Frontal cortex (tissue), 4 donors: ENCODE measurements at places on chromosomes 2 and 18.

DNA sequence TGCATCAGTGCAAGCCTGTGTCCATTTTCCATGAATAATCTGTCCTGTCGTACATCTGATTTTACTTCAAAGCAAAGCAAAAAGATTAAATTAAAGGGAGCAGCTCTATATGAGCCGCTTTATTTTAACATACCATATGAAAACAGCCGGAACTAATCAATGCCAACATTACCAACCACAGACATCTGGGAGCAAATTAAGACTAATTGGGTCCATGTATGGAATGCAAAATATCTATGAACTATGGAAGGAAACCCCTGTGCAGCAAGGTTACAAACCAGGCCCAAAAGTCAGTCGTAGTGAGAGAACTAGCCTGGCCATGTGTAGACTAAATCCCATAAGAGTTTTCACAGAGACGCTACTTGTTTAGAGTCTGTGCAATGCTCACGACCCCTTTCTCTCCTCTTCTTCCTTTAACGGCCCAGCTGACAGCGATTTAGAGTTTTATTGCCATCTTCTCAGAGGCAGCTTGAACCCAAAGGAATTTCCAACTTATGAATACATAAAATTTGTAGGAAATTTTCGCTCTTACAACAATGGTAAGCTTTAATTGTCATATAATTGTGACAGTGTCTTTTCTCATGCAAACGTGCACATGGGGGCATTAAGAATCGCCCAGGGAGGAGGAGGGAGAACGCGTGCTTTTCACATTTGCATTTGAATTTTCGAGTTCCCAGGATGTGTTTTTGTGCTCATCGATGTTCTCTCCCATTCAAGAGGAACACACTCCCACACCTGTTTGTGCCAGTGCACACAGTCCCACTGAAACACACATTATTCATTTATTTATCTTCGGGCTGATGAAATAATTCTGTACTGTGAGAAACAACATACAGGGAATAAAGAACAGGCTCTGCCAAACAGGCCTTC, 52.9 kb upstream of the RPL31 start:
- DNase-seq: no peak

GRCh38 chr18:39305766-39306165, 1740.2 kb upstream of the CELF4 start:
- DNase-seq: no peak

DNA sequence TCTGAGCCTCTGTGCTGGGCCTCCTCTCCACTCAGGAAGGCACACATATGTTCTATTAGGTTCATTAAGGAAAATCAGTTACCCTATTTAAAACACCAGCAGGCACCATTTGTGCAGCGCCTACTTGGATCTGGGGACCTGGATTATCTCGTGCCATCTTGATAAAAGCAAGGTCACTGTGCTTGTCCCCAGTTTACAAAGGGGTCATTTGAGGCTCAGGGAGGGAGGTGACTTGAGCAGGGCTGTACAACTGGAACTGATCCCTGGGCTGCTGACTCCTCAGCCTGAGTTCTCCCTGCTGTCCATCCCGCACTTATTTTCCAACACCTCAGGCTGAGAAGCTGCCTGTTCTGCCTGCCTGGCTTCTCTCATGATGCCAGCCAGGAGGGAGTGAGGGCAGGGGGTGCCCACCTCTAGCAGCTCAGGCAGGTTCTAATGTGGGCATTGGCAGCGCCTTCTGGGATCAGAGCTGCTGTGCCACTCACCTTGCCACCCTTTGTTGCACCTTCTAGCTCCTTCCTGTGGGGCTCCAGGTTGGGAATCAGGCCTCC, 120.3 kb downstream of the GLI2 start:
- DNase-seq: no peak

DNA sequence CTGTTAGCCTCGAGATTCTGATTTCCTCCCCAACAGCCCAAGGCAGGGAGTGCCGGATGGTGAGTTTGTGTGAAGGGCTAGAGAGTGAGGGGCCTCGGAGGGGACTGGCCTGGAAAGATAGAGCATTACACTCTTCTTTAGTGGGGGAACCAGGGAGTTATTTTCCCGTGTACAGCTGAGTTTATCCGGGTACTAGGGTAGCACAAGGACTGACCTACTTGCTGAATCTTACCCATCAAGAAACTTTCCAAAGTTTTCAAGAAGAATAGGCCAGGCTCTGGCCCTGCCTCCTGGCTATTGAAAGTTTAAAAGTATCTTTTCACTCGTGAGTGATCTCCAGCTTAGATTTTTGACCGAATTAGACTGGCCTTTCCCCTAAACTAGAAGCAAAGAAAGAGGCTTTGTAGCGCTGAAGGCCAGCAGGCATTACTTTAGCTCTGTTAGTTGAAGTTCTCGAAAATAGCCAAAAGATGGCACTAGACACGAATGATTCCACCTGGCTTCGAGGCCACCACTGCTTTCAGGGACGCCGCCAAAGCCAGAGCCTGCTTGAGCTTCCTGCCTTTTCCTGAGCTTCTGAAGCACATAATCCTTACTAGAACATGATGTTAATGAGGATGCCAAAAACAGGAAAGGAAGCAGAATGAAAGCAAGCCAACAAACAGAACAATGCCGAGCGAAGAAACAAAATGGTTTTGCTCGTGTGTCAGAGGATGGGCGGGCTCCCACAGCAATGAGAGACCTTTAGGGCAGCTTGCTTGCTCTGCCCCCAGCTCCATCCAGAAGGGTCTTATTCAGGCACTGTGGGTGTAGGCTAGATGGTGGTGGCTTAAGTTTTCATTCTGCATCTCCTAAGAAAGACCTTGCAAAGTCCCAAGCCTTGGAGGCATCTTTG, 55.8 kb downstream of the TSN start:
- DNase-seq: peak; percentile 69

GRCh38 chr18:79935925-79936324, 15.5 kb downstream of the SLC66A2 start:
- no peak for DNase-seq

DNA sequence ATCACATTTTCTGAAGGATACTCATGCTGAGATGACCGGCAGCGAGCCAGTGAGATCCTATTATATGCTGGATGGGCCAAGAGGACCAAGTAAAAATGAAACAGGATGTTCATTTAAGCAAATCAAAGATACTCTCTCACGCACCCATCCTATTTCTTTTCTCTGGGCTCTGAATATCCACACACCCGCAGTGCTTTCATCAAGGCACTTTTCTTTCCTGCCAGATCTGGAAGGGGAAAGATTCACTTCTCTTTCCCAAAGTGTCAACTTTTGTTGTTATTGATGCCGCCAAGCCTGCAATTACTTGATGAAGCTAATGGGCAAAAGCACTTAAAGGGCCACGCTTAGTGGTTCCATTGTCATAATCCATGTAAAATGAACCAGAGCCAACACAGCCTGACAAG, 191.9 kb upstream of the CHAC2 start:
- no peak for DNase-seq

DNA sequence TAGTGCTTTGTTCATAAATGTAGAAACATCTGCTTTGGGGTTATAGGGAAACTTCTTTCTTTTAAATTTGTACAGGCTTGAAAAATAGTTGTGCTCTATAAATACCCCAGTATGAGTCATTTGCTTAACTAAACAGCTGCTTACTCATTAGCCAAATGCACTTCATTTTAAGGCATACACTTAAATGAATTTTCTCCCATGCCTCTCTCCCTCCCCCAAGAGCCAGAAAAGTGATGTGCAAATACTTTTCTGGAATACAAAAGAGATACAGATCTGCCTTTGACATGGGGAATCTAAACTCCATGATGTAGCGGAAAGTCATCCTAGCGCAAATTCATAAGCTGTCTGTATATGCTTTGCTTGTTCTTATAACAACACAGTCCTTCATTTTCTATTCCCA, 469.4 kb downstream of the DLGAP1 start:
- DNase-seq: no peak

- no peak for DNase-seq
Observed at GRCh38 chr18:37306432-37306831, 259.2 kb downstream of the CELF4 start.

GRCh38 chr2:68290901-68291300, 28.8 kb downstream of the CNRIP1 start:
- no peak for DNase-seq

DNA sequence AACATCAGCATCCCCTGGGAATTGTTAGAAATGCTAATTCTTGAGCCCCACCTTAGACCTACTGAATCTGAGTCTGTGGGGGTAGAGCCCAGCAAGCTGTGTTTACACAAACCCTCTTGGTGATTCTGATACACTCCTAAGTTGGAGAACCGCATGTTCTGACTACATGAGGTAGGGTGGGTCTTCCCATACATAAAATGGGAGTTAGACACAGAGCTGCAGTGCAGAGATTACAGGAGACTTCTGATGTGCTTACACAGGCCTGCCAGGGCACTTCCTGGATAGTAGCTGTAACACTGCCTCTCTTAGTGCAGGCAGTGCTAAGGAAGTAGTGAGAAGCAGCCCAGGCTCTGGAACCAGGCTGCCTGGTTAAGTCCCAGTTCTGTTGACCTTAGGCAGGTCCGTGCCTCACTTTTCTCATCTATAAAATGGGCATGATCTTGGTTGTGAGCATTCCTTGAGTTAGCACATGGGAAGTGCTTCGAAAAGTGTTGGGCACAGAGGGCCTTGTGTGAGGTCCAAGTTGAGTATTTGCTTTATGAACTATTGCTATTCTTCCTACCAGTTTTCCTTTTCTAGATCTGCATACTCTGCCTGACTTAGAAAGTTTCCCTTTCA, 67.3 kb downstream of the GLI2 start:
- DNase-seq: no peak

- DNase-seq: peak; percentile 54
Observed at GRCh38 chr18:7177116-7177744, 53.7 kb upstream of the LRRC30 start.

- no peak for DNase-seq
Observed at GRCh38 chr2:169072163-169072925, 3.0 kb downstream of the DHRS9 start.

DNA sequence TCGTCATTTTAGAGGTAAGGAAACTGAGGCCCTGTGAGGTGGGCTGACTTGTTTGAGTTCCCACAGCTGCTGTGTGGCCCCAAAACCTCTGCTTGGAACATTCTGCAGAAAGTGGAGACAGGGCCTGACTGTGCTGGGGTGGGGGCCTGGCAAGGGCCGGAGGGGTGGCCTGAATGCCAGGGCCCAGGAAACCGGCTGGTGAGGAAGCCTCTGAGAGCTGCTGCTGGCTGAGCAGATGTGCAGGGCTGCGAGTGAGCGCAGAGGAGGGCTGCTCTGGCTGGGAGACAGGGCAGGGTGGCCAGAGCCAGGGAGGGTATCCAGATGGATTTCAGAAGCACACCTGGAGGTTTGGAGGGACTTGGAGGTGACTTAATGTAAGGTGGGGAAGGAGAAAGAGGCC, 29.9 kb upstream of the INHBB start:
- DNase-seq: no peak

- DNase-seq: no peak
Observed at GRCh38 chr2:232892221-232892620, 22.2 kb downstream of the SNORC start.

DNA sequence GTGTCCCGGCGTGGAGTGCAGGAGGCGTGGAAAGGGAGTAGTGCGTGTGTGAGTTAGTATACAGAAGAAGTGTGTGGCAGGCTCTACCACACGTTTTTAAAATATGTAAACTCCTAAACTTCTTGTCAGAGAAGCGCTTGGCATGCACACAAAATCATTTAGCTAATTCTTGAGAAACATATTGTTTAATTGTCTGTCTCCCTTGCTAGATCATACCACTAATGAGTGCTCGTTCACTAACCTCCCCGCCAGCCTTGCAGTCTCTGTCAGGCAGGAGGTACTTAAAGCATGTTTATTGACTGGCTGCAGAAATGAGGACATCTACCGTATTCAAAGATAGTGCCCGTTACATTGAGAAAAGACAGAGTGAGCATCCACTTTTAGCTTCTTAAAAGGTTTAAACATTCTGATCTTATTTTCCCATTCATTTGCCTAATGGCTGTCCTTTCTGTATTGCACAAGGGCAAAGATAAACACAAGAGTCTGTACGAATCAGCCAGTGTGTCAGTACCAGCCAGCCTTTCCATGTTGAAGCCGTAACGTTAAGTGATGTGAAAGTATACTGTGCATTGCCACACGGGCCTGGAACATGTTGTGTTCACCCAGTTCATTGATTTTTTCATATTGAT, 41.4 kb downstream of the TRAPPC12 start:
- DNase-seq: no peak

DNA sequence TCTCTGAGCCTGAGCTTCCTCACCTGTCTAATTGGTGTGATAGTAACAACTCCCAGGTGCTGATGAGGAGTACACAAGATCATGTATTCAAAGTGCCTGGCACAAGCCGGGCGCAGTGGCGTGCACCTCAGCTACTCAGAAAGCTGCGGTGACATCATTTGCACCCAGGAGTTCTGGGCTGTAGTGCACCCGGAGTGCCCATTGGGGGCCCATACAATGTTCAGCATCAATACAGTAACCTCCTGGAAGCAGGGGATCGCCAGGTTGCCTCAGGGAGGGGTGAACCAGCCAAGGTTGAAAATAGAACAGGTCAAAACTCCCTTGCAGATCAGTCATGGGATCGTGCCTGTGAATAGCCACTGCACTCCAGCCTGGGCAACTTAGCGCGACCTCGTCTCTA, 11.2 kb upstream of the C1QL2 start:
- DNase-seq: no peak

DNA sequence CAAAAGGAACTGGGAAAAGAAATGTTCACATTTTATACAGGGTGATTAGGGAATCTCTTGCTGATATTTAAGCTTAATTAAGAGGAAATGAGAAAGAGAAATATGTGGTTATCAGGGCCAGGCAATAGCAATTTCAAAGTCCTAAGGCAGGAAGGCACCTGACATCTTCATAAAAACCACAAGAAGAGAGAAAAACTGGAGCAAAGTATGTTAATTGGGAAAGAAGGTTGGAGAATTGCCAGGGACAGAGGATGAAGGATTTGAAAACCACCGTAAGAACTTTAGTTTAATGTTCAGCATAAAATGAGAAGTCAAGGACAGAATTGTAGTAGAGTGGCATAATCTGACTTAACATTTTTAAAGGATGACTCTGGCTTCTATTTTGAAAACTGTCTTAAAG, 691.8 kb upstream of the NRXN1 start:
- DNase-seq: no peak

DNA sequence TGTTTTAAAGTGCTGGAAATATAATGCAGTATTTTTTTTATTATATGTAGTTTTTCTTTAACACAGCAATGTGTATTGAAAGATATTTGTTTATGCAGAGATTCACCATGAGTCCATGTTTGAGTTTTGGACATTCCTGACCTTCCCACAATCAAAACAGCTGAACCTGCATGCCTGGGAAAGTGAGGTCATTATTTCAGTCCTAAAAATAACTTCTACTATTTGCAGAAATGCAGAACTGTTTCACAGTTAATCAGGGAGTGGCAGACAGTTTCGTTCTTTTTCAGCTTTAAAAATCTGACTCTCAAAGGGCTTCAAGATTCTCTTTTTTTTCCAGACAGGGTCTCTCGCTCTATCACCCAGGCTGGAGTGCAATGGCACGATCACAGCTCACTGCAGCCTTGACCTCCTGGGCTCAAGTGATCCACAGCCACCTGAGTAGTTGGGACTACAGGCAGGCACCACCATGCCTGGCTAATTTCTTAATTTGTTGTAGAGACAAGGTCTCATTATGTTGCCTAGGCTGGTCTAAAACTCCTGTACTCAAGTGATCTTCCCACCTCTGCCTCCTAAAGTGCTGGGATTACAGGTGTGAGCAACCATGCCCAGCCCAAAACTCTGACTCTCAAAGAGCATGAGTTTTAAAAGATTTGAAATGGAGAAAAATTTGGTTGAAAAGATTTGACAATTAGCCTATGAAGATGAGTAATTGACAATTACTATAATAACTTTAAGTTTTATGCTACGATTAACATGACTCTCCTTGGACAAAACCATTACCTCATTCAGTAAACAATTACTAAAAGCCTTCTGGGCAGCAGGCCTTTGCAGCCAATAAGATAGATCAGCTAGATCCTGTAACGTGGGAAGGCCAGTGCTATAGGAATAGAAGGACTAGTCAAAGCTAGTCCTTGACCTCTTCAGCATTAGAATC, 5.0 kb upstream of the MYL12B start:
- no peak for DNase-seq
